A549 (cell line): ENCODE measurements at places on chromosomes 7 and 10. TPM values are rescaled to one million over a fixed set of nuclear protein-coding genes. Genes with fewer than 3 reads are reported as not detected.
A peak's percentile ranks its signal among the peaks of the same experiment; 100 is the strongest.

TMEM26 gene
- 0.03 to 0.09 TPM in 2 of 3 replicates, not detected in the other for polyA plus RNA-seq

GPR15LG gene
- not detected in 3 replicates for polyA plus RNA-seq

- no peak for DNase-seq
Measured at GRCh38 chr10:130623680-130624267, 487.6 kb downstream of the GLRX3 start.

AOAH gene
- not detected in 3 replicates for polyA plus RNA-seq

TES gene
- polyA plus RNA-seq = 43.0 to 46.6 TPM (median 45.9 TPM) in 3 replicates

GLRX3 gene
- 139 to 167 TPM (median 153 TPM) in 3 replicates for polyA plus RNA-seq

FXYD4 gene
- polyA plus RNA-seq = not detected in 3 replicates

TMEM236 gene
- polyA plus RNA-seq = 0.06 to 0.14 TPM (median 0.08 TPM) in 3 replicates

- no peak for DNase-seq
Measured at GRCh38 chr10:112185959-112186358, 2.4 kb upstream of the GPAM start.

TSPAN13 gene
- polyA plus RNA-seq = 8.4 to 9.6 TPM (median 9.1 TPM) in 3 replicates

DNA sequence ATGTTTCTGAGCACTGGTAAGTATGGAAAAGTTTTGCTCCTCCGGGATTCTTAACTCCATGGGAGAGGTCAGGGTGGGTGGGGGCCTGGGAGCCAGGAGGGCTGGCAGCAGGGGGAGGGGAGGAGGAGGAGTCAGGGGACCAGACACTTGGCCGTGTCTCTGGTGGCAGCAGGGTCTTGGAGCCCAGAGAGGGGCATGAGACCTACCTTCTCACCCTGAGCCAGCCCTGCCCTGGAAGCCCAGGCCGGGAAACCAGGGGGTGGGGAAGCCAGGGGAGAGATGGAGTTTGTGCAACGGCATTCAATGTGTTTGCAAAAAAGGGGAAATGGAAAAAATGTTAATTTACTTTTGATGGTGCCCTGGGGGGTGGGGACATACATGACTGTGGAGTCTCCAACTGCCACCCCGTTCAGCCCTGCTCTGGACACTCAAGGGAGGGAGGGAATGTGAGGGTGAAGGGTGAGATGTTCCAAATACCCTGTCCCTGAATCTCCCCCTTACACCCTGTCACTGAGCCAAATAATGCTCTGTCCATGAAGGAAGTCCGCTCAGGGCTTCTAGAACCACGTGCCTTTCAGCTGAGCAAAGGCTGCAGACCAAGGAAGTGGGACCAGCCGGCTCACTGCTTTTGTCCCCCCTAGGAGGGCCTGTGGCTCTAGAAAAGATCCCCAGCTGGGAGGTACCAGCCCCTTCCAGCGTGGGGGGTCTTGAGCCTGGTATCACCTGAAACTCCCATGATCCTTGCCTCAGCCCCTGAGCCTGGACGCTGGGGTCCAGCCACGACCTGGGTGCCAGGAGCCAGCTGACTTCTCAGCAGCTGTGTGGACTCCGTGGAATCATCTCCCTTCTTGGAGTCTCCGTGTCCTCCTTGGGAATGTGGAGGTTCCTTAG lies 48.3 kb downstream of the TMEM270 start:
- no peak for DNase-seq

LRRC4 gene
- not detected in 3 replicates for polyA plus RNA-seq

SUN3 gene
- polyA plus RNA-seq = not detected in 3 replicates

GRCh38 chr7:91973639-91974038 lies 33.0 kb downstream of the AKAP9 start:
- no peak for DNase-seq

POLL gene
- 13.0 to 13.3 TPM (median 13.3 TPM) in 3 replicates for polyA plus RNA-seq

DNA sequence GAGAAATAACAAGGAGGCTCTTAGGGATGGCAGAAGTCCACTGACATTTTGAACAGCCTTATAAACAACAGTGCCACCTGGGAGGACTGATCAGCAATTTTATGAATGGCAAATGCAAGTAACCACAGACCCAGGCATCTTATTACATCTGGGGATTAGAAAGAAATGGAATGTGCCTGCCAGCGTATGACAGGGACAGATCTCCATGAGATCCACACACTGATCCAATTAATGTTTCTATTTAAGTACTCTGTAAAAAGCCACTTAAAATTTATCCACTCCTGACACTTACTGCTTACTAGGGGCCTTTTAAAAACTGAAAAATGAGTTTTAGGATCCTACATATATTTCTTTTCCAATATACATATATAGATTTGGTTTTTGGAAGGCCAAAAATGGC lies 28.6 kb downstream of the PARD3 start:
- DNase-seq = no peak

GRCh38 chr7:33354201-33354600 lies 224.8 kb downstream of the BBS9 start:
- no peak for DNase-seq

DNA sequence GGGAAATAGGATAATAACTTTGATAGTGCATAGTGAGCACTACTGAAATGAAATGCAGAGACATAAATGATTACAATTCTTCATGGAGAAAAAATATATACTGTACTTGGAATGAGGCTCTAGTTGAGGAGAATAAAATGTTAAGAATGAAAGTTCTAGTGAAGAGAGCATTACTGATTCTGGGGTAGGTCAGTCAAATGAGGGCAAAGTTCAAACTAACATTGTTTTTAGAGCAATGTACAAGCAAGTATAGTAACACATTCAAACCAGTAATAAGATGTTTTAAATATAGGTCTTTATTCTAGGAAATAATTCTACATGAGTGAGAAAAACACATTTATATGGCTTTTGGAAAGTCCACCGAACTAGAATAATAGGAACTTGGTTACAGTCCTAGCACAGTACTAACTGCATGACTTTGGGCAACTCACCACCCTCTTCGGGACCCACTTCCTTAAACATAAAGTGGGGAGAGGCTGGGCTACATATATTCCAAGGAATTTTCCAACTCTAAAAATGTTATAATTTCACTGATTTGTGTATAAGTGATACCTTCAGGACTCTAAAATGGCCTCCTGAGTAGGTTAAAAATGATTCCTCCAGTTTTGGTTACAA lies 86.4 kb downstream of the CDK6 start:
- DNase-seq = no peak

VKORC1L1 gene
- 28.3 to 29.2 TPM (median 29.0 TPM) in 3 replicates for polyA plus RNA-seq

AKR1C4 gene
- 0.37 to 0.58 TPM (median 0.54 TPM) in 3 replicates for polyA plus RNA-seq

ZNF775 gene
- 4.5 to 5.4 TPM (median 5.4 TPM) in 3 replicates for polyA plus RNA-seq

SEPTIN7 gene
- 274 to 290 TPM (median 282 TPM) in 3 replicates for polyA plus RNA-seq

GRCh38 chr10:77592510-77592909 lies 45.1 kb downstream of the KCNMA1 start:
- DNase-seq = no peak

- DNase-seq = no peak
Measured at GRCh38 chr7:80907141-80907601, 11.7 kb downstream of the SEMA3C start.

DNA sequence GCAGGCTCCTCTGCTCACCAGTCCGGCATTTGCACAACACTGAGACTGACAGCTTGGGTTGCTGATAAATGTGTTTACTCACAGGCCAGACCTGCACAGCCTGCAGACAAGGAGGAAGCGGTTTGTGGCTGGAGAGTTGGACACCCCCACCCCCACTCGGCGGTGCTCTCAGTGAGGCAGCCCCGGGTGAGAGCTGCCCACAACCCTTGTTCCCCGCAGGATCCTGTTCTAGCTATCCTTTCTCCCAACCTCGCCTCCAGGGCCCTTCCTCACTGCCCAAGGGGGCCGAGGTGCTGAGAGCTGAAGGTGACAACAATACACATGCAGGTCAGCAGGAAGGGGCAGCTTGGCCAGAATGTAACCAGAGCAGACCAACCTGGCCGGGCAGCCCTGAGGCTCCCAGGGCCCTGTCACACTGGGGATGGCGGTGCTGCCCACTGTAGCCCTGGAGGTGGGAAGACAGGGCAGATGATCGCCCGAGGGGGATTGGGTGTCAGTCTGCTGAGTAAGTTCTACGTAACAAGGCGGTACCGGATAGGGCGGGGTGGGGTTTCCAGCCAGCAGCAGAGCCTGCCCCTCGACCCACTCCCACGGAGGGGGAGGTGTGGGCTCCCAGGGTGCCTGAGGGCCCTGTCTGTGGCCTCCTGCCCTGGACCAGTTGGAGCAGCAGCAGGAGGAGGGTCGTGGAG lies 2.1 kb upstream of the ADAM8 start:
- no peak for DNase-seq

- DNase-seq = no peak
Measured at GRCh38 chr7:78751253-78751652, 702.2 kb downstream of the MAGI2 start.

DNA sequence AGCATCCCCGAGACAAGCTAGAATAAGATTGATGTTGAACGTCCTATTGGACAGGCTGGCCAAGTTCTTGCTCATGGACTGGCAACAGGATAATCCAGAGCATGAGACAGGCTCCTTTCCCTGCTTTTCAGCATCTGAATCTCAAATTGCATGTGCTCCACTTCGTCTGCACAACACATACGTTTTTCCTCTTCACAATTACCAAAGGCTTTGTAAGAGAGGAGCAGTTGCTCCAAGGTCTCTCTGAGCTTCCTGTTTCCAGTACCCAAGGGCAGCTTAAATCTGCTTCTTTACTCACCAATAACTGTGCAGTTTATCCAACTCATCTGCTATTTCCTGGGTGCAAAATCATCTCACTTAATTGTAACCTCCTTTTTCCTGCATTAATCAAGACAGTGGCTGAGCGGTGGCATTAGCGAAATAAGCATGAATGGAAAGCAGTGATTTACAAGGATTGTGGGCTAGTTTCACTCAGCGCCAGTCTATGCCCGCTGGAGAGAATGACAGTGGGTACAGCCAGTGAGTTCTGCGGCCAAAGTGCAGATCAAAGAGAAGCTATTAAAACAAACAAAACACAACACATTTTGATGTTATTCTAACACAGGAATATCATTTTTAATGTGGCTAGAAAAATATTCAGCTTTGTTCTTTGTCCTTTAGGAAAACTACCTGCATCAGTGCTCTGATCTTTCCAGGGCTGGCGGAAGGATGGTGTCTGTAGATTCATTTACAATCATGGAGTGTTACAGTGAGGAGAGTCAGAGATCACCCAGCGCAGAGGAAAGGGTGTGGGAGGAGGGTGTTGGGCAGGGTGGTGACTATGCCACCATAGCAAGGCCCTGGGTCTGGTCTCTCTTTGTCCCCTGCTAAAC lies 79.8 kb downstream of the CHN2 start:
- no peak for DNase-seq

SPDYE1 gene
- not detected in 3 replicates for polyA plus RNA-seq

DNA sequence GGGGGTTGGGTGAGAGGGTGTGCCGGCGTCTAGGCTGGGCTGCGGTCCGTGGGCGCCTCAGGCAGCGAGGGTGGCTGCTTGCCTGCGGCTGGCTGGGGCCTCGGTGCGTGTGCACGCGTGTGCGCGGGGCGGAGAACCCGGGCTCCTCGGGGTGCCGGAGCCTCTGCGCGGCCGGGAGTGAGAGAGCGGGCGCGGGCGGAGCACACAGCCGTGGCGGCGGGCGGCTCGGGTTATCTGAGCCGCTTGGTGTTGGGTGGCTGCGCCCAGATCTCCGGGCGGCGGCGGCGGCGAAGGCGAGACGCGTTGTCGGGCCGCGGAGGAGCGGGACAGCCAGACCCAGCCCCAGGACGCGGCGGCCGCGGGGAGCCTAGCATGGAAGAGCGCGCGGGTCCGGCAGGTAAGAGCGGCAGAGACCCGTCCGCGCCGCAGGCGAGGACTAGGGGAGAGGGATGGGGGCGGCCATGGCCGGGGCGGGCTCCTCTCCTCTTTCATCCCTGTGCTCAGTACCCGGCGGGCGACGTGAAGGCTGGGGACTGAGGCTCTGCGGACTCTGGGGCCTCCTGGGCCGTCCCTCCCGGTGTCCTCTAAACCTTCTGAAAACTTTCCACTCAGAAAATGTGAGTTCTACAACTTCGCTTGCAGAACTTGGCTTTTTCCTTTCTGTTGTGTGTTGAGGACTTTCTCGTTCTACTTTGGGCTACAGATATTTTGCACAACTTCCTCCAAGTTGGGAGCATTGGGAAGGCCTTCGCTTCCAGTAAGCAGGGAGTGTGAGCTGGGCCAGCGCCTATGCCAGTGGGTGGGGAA lies 9.8 kb upstream of the PAX2 start:
- no peak for DNase-seq

MBLAC1 gene
- polyA plus RNA-seq = 2.5 to 3.3 TPM (median 2.6 TPM) in 3 replicates

- DNase-seq = peak; percentile 28
Measured at GRCh38 chr7:80428161-80429054, 83.5 kb downstream of the GNAT3 start.

TUBB8 gene
- polyA plus RNA-seq = not detected in 3 replicates

- no peak for DNase-seq
Measured at GRCh38 chr10:31668326-31668725, 260.3 kb downstream of the ARHGAP12 start.

DNA sequence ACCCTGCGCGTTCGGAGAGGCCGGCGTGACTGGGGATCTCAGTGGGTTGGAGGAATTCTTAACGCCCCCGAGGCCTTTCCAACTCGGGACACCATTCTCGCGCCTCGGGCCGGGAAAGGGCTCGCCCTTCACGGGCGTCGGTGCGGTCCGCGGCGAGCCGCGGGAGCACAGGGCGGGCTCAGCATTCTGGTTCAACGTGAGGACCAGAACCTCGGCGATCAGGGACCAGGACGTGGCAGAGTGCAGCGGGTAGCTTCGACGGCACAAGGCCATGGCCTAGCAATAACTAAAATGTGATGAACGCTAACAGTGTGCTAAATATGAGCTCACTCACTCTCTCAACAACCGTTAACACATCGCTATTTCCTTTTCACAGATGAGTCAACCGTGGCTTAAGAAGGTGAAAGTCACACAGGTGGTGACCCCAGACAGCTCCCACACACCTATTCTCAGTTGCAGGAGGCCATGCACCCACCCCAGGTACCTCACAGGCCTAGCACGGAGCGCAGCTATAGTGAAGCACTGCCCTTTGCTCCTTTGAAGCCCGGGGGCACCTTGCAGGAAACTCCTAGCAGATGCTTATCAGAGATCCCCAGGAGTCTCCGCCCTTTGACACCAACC lies 4.5 kb upstream of the EMX2 start:
- DNase-seq = no peak

DNA sequence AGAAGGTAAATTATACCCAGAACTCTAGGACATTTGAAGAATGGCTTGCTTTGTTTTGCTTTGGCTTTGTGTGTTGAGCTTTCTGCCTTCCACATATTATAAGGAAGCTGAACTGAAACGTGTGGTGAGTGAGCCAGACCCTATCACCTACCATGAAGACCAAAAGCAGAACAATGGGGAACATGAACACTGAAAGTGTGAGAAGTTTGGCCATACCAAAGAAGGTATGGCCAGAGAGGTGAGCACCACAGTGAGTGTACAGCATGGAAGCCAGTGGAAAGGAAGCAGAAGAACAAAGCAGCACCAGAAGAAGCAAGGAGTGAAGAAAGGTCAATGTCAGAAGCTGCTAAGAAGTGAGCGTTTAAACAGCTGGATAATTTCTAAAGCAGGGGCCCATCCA lies 59.7 kb upstream of the CCDC71L start:
- DNase-seq = no peak

GRCh38 chr7:95002775-95003174 lies 95.4 kb downstream of the PPP1R9A start:
- no peak for DNase-seq
